ENCODE measurements at places on chromosomes 16 and 17.

DNA sequence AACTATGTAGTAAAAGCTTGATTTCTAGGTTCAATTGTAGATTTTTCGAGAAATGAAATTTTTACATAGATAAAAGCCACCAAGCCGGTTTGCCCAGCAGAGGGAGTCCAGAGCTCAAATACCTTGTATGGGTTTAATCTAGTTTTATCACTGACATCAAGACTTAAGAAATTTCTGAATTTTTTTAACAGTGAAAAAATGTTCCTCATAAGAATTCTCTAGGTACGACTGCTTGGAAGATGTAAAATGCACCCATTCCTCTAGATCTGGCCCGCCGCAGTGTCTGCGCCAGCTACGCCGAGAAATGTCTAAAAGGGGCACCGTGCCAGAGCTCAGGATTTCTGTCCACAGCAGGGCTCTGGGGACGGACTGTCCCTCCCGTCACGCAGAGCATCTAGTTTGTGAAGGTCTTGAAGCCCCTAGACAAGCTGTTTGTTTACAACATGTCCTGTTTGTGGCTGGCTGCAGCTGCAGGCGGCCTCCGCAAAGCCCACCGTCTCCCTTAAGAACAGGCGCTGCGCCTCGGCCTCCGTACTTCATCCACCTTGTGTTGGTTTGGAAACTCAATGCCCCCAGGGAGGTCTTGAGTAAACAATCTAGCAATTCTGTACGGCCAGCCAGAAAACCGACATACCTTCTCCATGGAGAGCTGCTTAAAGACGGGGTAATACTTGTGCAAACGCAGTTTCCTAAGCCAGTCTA, 24.8 kb downstream of the MAP1LC3B start:
- no peak for DNase-seq

DNA sequence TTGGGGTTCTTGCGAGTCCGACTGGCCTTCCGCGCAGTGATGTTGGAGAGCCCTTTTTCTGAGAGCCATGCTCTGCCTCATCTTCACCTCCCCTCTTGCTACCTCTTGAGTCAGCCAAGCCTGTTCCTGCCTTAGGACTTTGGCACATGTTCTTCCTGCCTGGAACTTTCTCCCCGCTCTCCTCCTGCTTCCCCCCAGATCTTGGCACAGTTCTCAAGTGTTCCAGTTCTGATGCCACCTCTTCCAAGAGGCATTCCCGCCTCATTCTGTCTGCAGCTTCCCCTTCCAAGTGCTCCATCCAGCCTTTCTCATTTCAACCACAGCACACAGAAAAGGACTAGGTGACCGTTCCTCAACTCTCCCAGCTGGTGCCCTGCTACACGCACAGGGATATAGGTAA, 7.7 kb downstream of the AKAP1 start:
- no peak for DNase-seq

DNA sequence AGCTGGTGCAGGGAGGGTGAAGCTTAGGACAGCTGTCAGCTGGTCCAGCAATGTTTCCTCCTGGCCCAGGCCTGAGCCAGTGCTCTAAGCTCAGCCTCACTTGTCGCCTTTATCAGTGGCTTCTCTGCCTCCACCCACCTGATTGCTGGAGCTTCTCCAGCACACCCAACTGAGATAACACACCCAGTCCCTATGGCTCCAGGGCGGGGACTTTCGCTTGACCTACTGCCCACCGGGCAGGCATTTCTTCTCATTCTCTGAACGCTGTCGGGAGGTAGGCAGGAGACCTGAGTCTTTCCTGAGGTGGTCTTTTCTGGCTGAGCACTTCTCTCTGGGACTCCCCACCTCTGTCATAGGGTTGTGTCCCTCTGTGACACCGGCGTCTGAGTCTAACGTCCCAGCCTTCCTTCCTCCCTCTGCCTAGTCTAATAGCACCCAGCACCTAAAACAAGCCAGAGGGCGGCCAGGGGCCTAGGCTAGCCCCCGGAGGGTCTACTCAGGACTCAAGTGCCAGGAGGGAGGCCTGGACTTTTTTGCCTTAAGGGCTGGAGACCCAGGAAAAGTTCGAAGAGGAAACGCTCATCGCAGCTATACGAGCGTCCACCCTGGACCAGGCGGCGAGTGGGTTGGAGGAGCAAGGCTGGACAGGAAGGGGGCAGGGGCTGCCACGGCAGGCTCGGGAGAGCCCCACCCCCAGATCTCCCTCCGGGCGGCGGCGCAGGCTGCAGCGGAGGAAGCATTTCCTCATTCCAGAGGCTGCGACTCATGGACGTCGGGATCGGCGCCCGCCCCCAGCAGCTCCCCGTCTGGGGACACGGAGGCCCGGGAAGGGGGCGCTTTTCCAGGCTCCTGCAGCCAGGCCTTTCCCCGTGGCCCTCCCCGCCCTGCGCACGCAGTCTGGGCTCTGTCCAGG, 756 bp downstream of the TAX1BP3 start:
- DNase-seq = peak; percentile 67

DNA sequence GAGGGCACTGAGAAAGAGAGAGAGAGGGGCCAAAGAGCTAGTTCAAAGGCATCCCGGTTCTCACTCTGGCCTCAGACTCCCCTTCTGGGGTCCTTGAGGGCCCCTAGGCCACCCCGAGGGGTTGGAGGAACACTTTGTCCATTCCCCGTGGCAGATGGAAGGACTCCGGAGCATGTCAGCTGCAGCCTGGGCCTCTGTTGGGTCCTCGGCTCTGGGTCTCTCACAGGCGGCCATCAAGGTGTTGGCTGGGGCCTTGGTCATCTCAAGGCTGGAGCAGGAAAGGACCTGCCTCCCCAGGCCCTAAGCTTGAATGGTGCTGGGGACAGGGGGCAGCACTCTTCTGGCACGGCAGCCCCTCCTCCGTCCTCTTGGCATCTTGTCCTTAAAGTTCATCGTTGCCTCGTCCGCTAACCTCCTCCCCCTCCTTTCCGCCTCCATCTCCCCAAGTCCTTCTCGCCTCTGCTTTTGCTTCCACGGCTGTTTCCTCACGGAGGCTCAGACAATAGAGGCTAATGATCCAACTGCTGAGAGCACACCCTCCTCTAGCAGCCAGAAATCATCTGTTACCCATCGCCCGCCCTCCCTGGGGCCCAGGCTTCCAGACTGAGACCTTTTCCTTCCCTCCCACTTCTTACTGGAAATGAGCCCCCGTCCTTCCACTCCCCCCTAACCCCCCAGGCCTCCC, 23.3 kb downstream of the CCR7 start:
- no peak for DNase-seq

- DNase-seq = no peak
These were observed 78.5 kb downstream of the KLHDC4 start for GRCh38 chr16:87687126-87687910.

DNA sequence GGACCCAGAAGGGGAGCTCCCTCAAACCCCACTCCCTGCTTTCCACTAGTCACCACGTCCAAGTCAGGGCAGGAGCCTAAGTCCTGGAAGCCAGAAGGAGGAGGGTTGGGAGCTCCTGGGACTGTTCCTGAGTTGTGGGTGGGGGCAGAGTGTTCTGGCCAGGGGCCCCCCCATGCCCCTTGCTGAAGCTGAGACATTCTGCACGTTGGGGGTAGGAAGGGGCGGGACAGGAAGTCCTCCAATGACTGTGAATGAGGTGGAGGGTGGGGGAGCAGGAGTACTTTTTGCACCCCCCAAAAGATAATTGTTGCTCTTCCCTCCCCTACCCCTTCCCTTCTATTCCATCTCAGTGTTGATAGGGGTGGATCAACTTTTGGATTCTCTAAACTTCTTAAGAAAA, 21.4 kb upstream of the C17orf113 start:
- no peak for DNase-seq

- DNase-seq = no peak
These were observed 20.6 kb downstream of the ADORA2B start for GRCh38 chr17:15965528-15965927.

DNA sequence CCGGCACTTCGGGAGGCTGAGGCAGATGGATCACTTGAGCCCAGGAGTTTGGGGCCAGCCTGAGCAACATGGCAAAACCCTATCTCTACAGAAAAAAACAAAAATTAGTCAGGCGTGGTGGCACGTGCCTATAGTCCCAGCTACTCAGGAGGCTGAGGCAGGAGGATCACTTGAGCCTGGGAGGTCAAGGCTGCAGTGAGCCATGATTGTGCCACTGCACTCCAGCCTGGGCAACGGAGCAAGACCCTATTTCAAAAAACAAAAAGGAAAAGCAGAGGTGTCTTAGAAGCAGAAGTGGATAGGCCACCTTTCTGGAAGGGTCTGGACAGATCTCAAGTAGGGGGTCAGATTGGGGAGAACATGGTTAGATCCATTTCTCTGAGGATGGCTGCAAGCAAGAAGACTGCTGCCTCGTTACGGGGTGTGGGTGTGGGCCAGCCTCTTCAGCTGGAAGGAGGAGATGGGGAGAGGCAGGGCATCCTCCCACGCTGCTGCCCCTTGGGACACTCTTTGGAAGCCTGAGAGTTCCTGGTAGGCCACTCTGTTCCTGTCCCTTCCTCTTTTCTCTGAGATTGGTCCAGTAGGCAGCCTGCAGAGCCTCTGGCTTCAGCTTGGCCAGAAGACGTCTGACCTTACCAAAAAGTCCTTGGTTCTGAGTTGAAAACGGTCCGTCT, 208.0 kb downstream of the MSI2 start:
- DNase-seq = no peak

DNA sequence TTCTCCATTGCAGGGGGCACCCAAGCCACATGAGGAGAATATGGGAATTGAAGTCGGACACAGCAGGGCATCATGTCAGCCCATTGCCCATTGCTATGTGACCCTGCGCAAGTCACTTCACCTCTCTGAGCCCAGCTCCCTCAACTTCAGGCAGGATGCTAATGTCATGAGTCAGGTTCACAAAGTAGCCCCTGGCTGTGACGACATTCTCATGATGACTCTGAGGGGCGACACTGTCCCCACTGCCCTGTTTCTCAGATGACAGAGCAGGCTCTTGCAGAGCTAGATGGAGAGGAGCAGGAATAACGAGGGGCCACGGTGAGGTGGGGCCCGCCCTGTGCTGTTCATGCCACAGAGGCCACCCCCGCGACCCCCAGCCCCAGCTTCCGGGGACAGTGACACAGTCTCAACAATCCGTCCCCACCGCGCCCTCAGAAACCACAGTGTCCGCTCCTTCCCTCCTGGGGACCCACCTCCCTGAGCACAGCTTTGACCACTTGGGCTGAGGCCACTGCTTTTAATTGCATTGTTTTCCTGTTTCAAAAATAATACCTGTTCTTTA, 13.2 kb upstream of the ZNF469 start:
- DNase-seq = no peak

Data from HEK293T (cell line).